ENCODE measurements at places on chromosomes 16 and 17.

- DNase-seq = no peak
Observed at GRCh38 chr16:58160855-58161254, 31.7 kb upstream of the CFAP20 start.

DNA sequence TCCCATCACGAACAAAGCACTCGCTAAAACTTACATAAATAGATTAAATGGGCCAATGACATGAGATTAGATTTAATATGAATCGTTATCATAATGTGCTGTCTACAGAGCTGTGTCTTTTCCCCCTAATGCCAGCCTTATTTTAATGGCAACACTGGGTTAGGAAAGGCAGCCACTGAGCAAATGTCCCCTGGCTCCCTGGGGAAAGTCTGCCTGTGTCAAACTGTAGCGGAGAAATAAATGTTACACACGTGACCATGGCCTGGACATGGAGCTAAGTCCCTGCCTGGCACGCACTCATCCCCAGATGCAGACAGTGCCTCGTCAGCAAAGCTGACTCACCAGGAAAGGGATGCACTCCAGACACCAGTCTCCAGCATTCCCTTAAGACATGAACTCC lies 61.3 kb upstream of the SDK2 start:
- no peak for DNase-seq

- DNase-seq = no peak
Observed at GRCh38 chr17:7688808-7689316, 585 bp downstream of the WRAP53 start.

DNA sequence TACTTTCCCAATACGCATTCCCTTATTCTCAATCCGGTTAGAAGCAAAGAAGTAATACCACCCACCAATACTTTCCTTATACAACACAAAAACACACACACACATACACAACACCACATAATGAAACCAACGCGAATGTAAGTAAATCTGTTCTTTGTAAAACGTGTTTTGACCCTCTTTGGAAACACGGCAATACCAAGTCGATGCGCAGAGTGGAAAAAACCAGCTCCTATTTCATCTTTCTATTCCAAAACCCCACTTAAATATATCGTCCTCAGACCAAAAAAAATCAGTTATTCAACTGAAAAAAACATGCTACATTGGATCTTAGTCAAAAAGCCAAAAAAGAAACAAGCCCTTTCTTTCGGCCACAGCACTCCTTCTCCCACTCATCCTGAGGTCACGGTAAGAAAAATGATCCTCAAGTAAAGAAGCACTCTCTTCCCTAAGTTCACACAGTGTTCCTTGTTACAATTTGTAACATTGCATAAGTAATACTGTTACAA lies 31.0 kb upstream of the ARL4D start:
- DNase-seq = peak; percentile 91

GRCh38 chr16:83706394-83706793 lies 101.4 kb upstream of the HSBP1 start:
- no peak for DNase-seq

DNA sequence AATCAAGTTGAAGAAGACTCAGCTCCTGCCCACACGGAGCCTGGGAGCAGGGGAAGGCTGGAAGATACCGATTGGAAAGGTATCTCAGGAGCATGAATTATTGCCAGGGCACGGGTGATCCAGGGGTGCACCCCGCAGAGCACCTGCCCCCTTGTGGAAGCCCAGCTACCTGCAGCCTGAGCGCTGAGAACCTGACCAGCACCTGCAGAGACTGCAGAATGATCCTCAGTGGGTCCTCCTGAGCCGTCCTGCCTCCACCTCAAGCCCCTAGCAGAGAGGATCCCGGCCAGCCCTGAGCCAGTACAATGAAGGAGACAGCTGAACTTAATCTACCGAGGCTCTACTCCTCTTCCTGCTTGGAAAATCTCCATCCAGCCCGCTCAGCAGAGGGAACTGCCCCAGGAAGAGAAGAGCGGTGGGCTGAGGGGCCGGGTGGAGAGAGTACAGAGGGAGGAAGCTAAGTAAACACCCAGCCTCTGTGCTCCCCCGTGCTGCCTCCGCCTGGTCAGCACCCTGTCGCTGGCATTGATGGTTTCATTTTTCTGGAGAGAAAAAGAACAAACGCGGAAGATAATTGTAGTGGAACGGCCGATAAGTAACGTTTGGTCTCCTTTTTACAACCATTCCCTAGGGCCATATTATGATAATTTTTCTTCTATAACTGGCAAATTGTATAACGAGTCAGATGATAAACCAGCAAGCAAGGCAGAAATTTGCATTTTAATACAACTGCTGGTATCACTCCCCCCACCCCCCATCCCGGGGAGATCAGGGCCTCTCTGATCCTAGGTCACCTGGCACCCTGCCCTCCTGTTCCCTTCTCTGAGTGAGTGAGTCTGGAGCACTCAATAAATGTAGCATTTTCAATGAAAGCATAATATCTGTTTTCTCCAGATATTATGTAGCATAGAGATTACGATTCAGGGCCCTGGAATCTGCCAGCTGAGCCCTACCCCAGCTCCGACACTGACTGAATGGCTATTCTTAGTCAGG lies 204.5 kb upstream of the RPL38 start:
- DNase-seq = peak; percentile 12

DNA sequence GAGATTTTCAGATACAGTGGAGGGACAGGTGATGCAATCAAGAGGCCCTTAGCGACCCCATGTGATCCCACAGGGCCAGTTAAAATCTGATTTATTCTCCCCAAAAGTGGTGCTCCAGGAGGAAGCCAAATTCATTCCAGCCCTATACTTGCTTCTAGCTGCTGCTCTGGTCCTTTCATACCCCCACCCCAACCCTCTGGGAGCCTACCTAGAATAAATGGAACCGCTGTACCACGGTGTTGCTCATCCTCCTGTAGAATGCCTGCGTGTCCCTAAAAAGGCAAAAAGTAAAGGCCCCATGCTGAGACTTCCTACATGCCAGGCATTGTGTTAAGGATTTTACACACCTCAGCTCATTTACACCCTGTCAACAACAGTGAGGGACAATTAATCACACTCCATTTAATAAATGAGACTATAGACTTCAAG lies 2.0 kb upstream of the RASL10B start:
- no peak for DNase-seq

- no peak for DNase-seq
Observed at GRCh38 chr16:87864331-87864989, 4.8 kb downstream of the SLC7A5 start.

- no peak for DNase-seq
Observed at GRCh38 chr17:48416971-48417370, 13.0 kb downstream of the SKAP1 start.

- DNase-seq = no peak
Observed at GRCh38 chr16:30603945-30604315, 6.3 kb downstream of the ZNF689 start.

DNA sequence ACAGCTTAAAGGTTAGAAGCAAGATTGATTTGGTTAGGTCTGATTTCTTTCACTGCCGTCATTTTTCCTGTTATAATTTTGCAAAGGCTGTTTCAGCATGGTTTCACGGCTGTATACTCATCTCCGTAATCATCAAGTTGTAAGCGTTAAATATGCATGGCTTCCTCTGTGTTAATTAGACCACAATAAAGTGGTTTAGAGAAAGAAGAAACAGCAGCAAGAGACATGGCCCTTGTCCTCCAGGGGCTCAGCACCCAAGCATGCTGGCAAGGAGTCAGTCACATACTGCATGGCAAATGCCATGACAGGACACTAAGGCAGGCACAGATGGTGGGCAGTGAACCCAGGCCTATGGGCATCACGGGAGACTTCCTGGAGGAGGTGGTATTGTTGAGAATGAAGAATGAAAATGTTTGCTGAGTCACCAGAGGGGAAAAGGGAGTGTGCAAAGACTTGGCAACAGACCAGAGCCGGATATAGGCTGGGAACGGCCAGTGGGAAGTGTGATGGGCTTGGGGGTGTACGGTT lies 61.4 kb upstream of the PLCG2 start:
- no peak for DNase-seq

DNA sequence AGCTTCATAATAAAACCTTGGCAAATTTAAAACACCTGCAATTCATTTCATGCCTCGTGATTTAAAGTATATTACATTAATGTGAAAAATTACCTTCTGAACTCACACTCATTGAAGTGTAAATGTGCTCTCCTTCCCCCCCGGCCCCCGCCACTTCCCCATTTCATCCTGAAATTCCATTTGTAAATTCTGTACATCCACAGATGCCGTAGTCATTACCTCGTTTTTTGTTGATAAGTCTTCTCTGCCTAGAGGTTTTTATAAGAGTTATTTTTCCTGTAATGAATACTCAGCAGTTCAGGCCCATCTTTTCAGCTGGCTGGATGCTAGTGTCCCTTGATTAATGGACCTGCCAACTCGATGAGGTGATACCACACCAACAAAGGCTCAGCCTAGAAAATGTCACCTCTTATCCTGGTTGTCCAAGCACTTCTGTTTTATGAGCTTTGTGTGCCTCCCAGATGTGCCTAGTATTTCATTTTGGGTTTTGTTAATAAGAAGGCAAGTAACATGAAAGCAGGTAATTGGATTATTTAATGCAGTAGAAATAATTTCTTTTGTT lies 64.8 kb upstream of the KIFC3 start:
- no peak for DNase-seq

DNA sequence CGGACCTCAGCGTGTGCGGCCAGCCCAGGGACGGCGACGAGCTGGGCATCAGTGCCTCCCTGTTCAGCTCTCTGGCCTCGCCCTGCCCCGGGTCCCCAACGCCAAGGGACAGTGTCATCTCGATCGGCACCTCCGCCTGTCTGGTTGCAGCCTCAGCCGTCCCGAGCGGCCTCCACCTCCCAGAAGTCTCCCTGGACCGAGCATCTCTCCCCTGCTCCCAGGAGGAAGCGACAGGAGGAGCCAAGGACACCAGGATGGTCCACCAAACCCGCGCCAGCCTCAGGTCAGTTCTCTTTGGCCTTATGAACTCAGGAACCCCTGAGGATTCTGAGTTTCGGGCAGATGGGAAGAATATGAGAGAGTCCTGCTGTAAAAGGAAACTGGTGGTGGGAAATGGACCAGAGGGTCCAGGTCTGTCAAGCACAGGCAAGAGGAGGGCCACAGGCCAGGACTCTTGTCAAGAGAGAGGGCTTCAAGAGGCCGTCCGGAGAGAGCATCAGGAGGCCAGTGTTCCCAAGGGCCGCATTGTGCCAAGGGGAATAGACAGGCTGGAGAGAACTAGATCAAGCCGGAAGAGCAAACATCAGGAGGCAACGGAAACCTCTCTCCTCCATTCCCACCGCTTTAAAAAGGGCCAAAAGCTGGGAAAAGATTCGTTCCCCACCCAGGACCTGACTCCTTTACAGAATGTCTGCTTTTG lies 825 bp downstream of the HASPIN start:
- DNase-seq = no peak

GRCh38 chr17:82544431-82545070 lies 25.0 kb downstream of the FOXK2 start:
- DNase-seq = no peak

DNA sequence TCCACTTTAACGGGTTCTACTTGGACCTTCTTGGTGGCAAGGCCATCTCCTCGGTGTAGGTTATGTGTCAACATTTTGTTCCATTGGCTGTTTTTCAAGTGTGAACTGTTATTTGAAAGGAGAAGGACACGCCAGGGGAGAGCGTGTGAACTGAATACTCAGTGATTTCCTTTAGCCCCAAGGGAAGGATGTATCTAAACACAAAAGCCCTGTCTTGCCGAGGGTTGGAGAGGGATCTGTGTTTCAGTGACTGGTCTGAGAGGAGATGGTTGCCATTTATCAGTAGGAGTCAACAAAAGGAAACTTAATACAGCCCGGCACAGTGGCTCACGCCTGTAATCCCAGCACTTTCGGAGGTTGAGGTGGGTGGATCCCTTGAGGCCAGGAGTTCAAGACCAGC lies 50.0 kb downstream of the USP10 start:
- no peak for DNase-seq

DNA sequence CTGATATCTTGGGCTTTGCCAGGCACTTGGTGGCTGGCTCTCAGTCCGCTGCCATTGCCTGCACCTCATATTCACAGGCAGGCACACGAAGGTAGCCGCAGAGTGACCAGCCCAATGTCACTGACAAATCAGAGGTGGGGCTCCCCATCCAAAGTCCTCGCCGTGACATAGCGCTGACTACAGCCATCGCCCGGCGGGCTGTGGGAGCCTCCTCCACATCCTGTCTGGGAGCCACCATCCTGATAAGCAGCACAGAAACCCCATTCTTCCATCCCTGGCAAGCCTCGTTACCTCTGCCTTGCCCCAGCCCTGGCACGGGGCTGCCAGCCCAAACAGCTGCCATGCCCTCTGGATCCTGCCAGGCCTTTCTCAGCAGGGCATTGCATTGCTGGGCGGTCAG lies 437.8 kb downstream of the SLC39A11 start:
- no peak for DNase-seq

DNA sequence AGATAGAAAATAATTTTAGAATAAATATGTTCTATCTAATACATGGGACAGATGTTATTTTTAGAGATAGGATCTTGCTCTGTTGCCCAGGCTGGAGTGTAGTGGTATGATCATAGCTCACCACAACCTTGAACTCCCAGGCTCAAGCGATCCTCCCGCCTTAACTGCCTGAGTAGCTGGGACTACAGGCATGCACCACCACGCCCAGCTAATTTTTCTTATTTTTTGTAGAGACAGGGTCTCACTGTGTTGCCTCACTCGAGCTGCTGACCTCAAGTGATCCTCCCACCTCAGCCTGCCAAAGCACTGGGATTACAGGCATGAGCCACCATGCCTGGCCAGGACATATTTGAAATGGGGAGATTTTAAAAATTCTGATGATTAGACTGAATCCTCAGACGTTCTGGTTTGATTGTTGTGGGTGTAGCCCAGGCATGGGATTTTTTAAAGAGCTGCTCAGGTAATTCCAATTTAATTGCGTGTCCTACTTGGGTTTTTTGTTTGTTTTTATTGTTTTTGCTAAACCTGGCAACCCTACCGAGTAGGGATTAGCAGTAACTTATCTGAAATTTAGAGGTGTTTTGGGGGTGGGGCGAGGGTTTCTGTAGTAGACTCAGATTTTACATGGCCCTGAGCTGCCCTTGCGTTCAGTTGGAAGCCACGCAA lies 142.9 kb downstream of the RAB11FIP4 start:
- DNase-seq = no peak

- no peak for DNase-seq
Observed at GRCh38 chr16:76942089-76942488, 248.9 kb upstream of the MON1B start.

DNA sequence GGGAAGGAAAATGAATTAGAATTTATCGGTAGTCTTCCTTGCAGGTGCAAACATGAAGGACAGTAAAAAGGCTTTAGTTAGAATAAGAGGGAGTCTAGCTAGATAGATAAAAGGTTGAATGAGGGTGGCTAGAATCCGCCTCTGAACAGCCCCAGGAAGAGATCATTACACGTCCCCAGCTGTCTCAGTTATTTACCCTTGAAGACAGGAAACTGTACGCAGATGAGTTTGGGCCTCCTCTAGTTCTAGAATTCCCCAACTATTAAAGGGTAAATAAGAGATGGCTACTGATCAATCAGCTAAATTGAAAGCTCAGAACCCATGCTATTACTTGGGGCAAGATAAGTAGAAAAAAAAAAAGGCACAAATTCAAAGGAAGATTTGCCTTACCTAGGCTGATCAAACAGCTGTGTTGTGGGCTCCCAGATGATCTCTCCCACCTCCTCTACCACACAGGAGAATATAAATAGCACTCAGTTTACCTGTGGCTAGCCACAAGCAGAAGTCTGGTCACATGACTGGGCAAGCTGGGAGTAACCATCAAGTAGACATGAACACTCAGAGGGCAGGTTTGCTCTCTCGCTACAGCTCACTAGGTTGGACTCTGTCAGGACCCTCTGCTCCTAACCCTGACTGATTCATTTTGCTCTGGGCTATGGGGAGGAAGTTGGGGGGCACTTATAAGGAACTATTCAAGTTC lies 17.0 kb downstream of the FAM117A start:
- DNase-seq = peak; percentile 16

Measured in CD14-positive monocyte (primary cell).